ENCODE measurements at places on chromosomes 12 and 14. TPM values are rescaled to one million over a fixed set of nuclear protein-coding genes. Genes with fewer than 3 reads are reported as not detected.
A peak's percentile ranks its signal among the peaks of the same experiment; 100 is the strongest.

- H3K27ac ChIP-seq = peak overlapping the region; percentile 99
- no peaks in the 10 kb centered on the region for H3K27me3 ChIP-seq
- peak; percentile 76 for DNase-seq
- peaks cover 9% of the 10 kb centered on the region for H3K36me3 ChIP-seq
- peaks cover 50% of the 10 kb centered on the region for H3K4me1 ChIP-seq
Measured at GRCh38 chr14:22071006-22071405, 397.4 kb upstream of the OR4E1 start.

GRCh38 chr14:92676403-92677086 lies 71.9 kb downstream of the LGMN start:
- H3K27ac ChIP-seq = peak overlapping the region; percentile 75
- no peaks in the 10 kb centered on the region for H3K27me3 ChIP-seq
- no peak overlapping the region for H3K4me3 ChIP-seq
- H3K36me3 ChIP-seq = peaks cover 82% of the 10 kb centered on the region

DNA sequence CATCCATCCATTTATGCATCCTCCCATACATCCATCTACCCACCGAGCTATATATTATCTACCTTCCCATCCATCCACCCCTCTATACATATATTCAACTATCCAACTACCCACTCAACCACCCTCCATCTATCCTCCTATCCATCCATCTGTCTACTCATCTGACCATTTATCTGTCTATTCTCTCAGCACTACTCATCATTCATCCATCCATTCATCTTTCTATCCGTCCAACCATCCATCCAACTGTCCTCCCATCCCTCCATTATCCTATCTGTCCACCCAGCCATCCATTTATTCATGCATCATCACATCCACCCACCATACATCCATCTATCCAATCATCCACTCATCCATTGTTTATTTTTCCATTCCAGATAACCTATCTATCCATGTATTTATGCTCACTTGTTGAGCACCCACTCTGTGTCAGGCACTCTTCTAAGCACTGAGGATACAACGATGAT lies 11.5 kb downstream of the ASB2 start:
- H3K36me3 ChIP-seq = peaks cover 38% of the 10 kb centered on the region
- no peak for DNase-seq
- peaks cover 88% of the 10 kb centered on the region for H3K4me1 ChIP-seq
- H3K4me3 ChIP-seq = no peak overlapping the region

Gene CCDC196
- not detected for total RNA-seq

- H3K4me3 ChIP-seq = no peak overlapping the region
- no peak overlapping the region for H3K27ac ChIP-seq
- no peak for DNase-seq
- peaks cover 4% of the 10 kb centered on the region for H3K36me3 ChIP-seq
Measured at GRCh38 chr14:68042586-68043210, 223.1 kb downstream of the RAD51B start.

GRCh38 chr12:100564090-100564489 lies 9.4 kb upstream of the GAS2L3 start:
- no peaks in the 10 kb centered on the region for H3K4me1 ChIP-seq
- no peak overlapping the region for H3K4me3 ChIP-seq
- H3K36me3 ChIP-seq = no peaks in the 10 kb centered on the region
- H3K27ac ChIP-seq = no peak overlapping the region

GRCh38 chr12:82870771-82871377 lies 184.2 kb downstream of the TMTC2 start:
- no peaks in the 10 kb centered on the region for H3K27me3 ChIP-seq
- DNase-seq = no peak
- peaks cover 4% of the 10 kb centered on the region for H3K4me1 ChIP-seq
- H3K27ac ChIP-seq = no peak overlapping the region

Gene LTBP2
- total RNA-seq = 0.05 TPM

- no peak overlapping the region for H3K4me3 ChIP-seq
- peaks cover 13% of the 10 kb centered on the region for H3K27me3 ChIP-seq
- H3K27ac ChIP-seq = no peak overlapping the region
- H3K4me1 ChIP-seq = no peaks in the 10 kb centered on the region
Measured at GRCh38 chr12:115752156-115752555, 525.3 kb downstream of the MED13L start.

Gene NGB
- total RNA-seq = not detected

DNA sequence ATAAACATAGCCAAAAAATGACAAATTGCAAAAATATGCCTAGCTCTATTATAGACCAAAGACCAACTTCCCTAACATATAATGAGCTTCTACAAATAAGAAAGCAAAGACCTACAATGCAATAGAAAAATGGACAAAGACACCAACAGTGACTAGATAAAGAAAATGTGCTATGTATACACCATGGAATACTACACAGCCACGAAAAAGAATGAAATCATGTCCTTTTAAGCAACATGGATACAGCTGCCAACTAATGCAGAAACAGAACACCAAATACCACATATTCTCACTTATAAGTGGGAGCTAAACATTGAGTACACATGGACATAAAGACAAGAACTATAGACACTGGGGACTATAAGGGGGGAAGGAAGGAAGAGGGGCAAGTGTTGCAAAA lies 10.9 kb upstream of the PCNX1 start:
- peaks cover 2% of the 10 kb centered on the region for H3K36me3 ChIP-seq
- no peak for DNase-seq
- no peak overlapping the region for H3K27ac ChIP-seq
- no peak overlapping the region for H3K4me3 ChIP-seq
- H3K27me3 ChIP-seq = no peaks in the 10 kb centered on the region

Gene DEPDC4
- 1.4 TPM for total RNA-seq

Gene ACACB
- total RNA-seq = 13.3 TPM

DNA sequence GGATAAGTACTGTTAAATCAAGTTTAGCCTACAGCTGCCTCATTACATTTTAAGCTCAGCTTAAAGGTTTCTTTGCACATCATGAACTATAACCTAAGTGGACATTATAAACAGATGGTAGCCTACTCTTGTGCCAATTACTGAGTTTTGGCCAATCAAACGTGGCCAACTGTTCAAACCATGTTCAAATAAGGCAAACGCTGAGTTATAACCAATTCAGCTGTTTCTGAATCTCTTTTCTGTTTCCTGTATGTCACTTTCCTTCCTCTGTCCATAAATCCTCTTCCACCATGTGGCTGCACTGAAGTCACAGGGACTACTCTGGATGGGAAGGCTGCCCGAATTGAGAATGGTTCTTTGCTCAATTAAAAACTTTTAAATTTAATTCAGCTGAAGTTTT lies 98.4 kb downstream of the BCAT1 start:
- H3K36me3 ChIP-seq = peaks cover 3% of the 10 kb centered on the region
- H3K4me1 ChIP-seq = peaks cover 3% of the 10 kb centered on the region
- H3K4me3 ChIP-seq = no peak overlapping the region
- no peak overlapping the region for H3K27ac ChIP-seq

Gene TAS2R30
- 2.6 TPM for total RNA-seq

DNA sequence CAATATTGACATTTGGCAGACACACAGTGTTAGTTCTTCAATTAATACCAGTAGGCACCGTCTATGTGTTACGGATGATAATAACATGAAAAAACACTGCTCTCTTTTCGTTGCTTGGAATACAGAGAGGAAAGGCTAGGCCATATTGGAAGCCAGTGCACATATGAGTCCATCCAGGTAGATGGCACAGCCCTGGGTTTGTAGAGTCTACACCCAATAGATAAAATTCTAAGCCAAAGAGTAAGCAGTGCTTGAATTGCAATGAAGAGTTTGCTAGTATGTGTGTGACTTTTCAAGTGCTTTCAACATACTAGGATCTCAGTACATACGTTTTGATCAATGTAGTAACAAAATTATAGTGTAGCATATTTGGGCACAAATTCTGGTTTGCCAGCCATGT lies 243.3 kb upstream of the AVPR1A start:
- no peaks in the 10 kb centered on the region for H3K4me1 ChIP-seq
- no peaks in the 10 kb centered on the region for H3K27me3 ChIP-seq
- H3K4me3 ChIP-seq = no peak overlapping the region
- no peak for DNase-seq

Gene LEMD3
- total RNA-seq = 30.9 TPM

Gene WNT1
- 0.17 TPM for total RNA-seq

DNA sequence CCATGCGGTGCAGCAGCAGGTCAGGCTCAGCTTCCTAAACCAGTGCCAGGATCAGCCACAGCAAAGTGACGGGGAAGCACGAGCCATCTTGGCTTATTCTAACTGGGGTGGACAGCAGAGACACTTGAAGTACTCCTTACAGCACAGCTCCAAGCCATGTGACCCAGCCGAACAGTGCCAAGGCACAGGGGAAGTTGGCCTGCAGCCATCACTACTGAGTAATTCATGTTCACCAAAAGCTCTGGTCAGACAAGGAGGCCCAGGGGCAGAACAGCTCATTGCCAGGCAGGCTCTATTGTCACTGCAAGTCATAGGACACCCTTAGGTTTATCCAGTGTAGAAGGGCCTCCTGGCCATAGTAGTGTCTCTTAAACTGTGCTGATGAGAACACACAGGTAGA lies 23.4 kb upstream of the SLC35F4 start:
- H3K27me3 ChIP-seq = no peaks in the 10 kb centered on the region
- H3K36me3 ChIP-seq = no peaks in the 10 kb centered on the region
- no peaks in the 10 kb centered on the region for H3K4me1 ChIP-seq
- DNase-seq = no peak

Gene KRT8
- 0.57 TPM for total RNA-seq

DNA sequence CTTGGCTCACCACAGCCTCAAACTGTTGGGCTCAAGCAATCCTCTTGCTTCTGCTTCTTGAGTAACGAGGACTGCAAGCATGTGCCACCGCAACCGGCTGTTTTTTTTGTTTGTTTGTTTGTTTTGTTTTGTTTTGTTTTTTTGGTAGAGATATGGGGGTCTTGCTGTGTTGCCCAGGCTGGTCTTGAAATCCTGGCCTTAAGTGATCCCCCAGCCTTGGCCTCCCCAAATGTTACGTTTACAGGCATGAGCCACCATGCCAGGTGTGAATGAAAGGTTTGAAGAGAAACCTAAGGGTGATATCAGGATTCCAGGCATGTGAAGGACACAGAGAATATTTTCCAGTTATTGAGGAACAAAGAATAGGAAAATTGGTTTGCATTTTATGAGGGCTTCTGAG lies 45.0 kb downstream of the ANO6 start:
- DNase-seq = no peak
- H3K4me3 ChIP-seq = no peak overlapping the region
- peaks cover 21% of the 10 kb centered on the region for H3K4me1 ChIP-seq
- H3K27me3 ChIP-seq = no peaks in the 10 kb centered on the region

Gene GLI1
- 0.52 TPM for total RNA-seq

DNA sequence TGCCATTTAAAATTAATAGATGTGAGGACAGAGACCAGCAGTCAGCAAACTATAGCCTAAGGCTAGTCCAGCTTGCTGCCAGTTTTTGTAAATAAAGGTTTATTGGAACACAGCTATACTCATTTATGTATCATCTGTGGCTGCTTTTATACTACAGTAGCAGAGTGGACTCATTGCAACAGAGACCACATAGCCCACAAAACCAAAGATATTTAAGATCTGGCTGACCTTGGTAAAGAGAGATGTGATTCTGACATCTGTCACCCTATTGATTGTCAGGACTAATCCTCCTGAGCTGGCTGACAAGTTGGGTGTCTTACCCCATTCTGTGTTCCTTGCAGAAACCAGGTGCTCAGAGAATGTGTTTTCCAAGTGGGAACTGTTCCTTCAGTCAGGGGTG lies 99.9 kb downstream of the BEGAIN start:
- no peak overlapping the region for H3K27ac ChIP-seq
- H3K36me3 ChIP-seq = no peaks in the 10 kb centered on the region
- H3K4me3 ChIP-seq = no peak overlapping the region
- no peaks in the 10 kb centered on the region for H3K27me3 ChIP-seq
- H3K4me1 ChIP-seq = peaks cover 34% of the 10 kb centered on the region

DNA sequence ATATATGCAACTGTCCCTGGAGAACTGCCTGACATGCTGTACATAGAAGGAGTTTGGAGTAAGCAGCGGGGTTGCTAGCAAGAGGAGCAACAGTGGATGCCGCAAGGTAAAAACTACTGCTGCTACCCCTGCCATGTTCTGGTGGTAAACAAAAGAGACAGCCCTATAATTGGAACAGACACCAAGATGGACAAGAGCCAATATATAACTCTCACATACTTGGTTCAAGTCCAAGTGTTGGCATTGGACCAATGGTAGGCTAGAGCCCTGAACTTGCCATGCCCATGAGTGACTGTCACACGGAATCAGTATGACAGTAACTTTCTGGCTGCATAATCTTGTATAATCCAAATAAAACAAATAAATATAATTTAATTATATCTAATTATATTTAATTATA lies 13.7 kb downstream of the ATXN7L3B start:
- H3K4me1 ChIP-seq = no peaks in the 10 kb centered on the region
- no peak for DNase-seq
- H3K4me3 ChIP-seq = no peak overlapping the region
- H3K27me3 ChIP-seq = peaks cover 2% of the 10 kb centered on the region
- no peak overlapping the region for H3K27ac ChIP-seq

GRCh38 chr12:108846290-108846701 lies 11.1 kb downstream of the SSH1 start:
- no peak for DNase-seq
- H3K4me3 ChIP-seq = no peak overlapping the region
- H3K4me1 ChIP-seq = peaks cover 4% of the 10 kb centered on the region
- H3K27me3 ChIP-seq = no peaks in the 10 kb centered on the region
- H3K27ac ChIP-seq = no peak overlapping the region
- H3K36me3 ChIP-seq = peaks cover 20% of the 10 kb centered on the region

GRCh38 chr14:22418631-22419030 lies 170.4 kb downstream of the DAD1 start:
- no peak for DNase-seq
- no peaks in the 10 kb centered on the region for H3K36me3 ChIP-seq
- no peaks in the 10 kb centered on the region for H3K4me1 ChIP-seq
- H3K4me3 ChIP-seq = no peak overlapping the region

GRCh38 chr12:54983536-54984101 lies 943 bp downstream of the TESPA1 start:
- no peaks in the 10 kb centered on the region for H3K27me3 ChIP-seq
- peaks cover 56% of the 10 kb centered on the region for H3K36me3 ChIP-seq
- DNase-seq = peak; percentile 16
- peaks cover 70% of the 10 kb centered on the region for H3K4me1 ChIP-seq
- peak overlapping the region; percentile 93 for H3K27ac ChIP-seq
- H3K4me3 ChIP-seq = peak overlapping the region; percentile 93

- H3K27ac ChIP-seq = no peak overlapping the region
- H3K4me1 ChIP-seq = no peaks in the 10 kb centered on the region
- no peaks in the 10 kb centered on the region for H3K27me3 ChIP-seq
- DNase-seq = no peak
- no peak overlapping the region for H3K4me3 ChIP-seq
Measured at GRCh38 chr12:49877066-49877465, 26.6 kb downstream of the FAIM2 start.

DNA sequence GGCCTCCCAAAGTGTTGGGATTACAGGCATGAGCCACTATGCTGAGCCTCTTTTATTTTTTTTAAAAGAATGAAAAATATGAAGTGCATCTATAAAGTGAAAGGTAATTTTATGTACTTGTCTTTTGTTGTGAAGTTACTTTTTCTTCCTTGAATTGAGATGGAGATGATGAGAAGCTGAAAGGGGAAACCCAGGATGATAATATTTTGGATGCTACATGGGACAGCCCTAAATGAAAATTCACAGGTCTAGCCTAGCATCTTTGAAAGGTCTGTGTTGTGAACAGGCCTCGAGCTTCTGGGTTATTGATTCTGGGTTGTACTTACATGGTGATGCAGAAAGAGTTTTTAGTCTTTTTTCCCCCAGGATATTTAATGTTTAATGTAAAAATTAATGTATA lies 14.6 kb downstream of the DIP2B start:
- no peaks in the 10 kb centered on the region for H3K27me3 ChIP-seq
- peaks cover 36% of the 10 kb centered on the region for H3K36me3 ChIP-seq
- H3K27ac ChIP-seq = peak overlapping the region; percentile 91
- DNase-seq = no peak
- no peak overlapping the region for H3K4me3 ChIP-seq

Gene OTX2
- not detected for total RNA-seq

Data from activated CD4-positive, alpha-beta T cell treated with anti-CD3 and anti-CD28 coated beads, Interleukin-2, amount 10 ng/mL, durations not matched to agents 7 days and 5 days (primary cell).